Hindlimb muscle (tissue), 1 donor: ENCODE measurements at places on chromosomes 6 and 20. TPM values are rescaled to one million over a fixed set of nuclear protein-coding genes. Genes with fewer than 3 reads are reported as not detected.

Gene CNKSR3
- polyA plus RNA-seq = 16.7 TPM

Gene BEND6
- 0.43 TPM for polyA plus RNA-seq

Gene ABHD16B
- not detected for polyA plus RNA-seq

Gene PPP1R14C
- polyA plus RNA-seq = 37.9 TPM

Gene CALHM6
- polyA plus RNA-seq = 3.8 TPM

Gene ADGB
- not detected for polyA plus RNA-seq

Gene IL17A
- polyA plus RNA-seq = not detected

Gene TXLNB
- 128 TPM for polyA plus RNA-seq

Gene OOEP
- polyA plus RNA-seq = 0.36 TPM

GRCh38 chr20:64102647-64103354 is 4.6 kb downstream of the NPBWR2 start:
- DNase-seq = no peak

- no peak for DNase-seq
Measured at GRCh38 chr6:33194431-33194979, 2.2 kb upstream of the COL11A2 start.

- no peak for DNase-seq
Measured at GRCh38 chr6:46583721-46584120, 68.9 kb downstream of the CYP39A1 start.

GRCh38 chr6:148989585-148989984 is 242.8 kb downstream of the UST start:
- no peak for DNase-seq

- DNase-seq = no peak
Measured at GRCh38 chr6:53692172-53692571, 26.6 kb upstream of the KLHL31 start.

GRCh38 chr20:16752901-16753300 is 4.7 kb downstream of the OTOR start:
- no peak for DNase-seq

DNA sequence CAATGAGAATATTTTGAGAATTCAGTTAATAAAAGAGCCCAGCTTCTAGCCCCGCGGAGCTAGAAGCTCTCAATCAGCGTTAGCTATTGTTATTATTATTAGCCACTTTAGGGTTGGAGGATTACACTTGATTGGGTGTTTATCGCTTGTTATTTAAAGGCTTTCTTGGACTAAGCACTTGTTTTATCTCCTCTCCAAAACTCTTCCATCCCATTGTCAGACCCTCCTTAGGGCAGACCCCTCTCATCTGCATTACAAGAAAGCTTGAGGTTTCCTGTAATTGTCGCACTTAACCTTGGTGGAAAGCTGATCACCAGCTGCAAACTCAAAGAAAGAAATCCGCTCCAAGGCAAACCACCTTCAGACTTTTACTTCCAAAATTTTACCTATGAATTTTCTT is 4.8 kb downstream of the DPPA5 start:
- no peak for DNase-seq

DNA sequence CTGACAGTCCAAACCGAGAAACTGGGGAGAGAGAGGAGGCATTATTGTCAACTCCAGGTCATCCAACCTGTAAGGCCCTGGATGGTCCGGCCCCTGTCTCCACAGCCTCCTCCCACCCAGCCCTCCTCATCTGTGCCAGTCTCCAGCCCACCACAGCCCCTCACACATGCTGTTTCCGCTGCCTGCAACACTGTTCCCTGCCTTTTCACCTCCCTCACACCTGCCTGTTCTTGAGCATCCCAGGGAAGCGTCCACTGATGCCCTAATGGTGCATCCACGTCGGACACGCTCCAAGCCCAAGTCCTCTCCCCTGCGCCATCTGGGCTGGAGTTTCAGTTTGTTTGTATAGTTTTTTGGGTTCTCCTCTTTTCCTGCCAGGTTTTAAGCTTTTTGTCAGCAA is 52.0 kb downstream of the BMP7 start:
- no peak for DNase-seq

- no peak for DNase-seq
Measured at GRCh38 chr6:33668914-33669313, 42.6 kb downstream of the UQCC2 start.

GRCh38 chr20:60052322-60052721 is 94.1 kb downstream of the CDH26 start:
- no peak for DNase-seq

GRCh38 chr6:12927746-12928145 is 211.2 kb downstream of the PHACTR1 start:
- no peak for DNase-seq

GRCh38 chr6:89118931-89119330 is 1.1 kb upstream of the SRSF12 start:
- DNase-seq = no peak

- no peak for DNase-seq
Measured at GRCh38 chr6:17416806-17417205, 23.4 kb downstream of the CAP2 start.

DNA sequence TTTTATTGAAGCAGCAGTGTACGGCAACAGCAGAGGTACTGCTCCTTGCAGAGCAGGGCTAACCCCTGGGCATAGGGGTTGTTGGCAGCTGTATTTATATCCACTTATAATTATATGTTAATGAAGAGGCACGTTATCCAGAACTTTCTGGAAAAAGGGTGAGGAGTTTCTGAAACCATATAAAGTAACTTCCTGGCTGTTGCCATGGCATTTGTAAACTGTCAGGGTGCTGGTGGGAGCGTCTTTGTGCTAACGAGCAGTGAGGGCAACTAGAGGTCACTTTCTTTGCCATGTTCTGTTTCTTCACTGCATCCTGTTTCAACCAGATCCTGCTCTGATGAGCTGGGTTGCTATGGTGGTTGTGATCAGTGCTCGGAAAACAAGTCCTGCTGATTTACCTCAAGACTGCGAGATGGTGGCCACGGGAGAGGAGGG is 11.1 kb upstream of the ARFGEF2 start:
- DNase-seq = no peak

DNA sequence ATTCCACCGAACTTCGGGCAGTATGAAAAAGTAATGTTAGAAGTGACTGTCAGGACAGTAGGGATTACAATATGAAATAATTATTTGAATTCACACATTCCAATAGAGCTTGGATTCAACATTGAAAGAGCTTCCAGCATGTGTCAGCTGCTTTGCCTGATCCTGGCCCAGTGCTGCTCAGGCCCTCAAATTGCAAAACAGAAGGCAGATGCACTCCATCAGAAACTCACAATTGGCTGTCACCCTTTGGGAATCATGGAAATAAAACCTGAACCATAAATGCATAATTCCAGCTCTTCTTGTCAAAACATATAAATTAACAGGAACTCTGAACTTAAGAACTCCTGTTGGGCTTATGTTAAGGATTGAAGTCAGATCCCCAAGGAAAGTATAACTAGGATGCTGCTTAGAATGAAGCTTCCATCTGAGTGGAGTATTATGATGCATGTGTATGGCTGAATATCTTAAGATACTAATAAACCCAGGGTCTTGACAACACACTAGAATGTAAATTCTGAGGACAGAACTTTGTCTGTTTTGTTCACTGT is 1.8 kb upstream of the NDUFAF4 start:
- DNase-seq = no peak

GRCh38 chr6:114690625-114691024 is 347.8 kb upstream of the HS3ST5 start:
- no peak for DNase-seq

- DNase-seq = no peak
Measured at GRCh38 chr6:128554302-128554701, 33.9 kb upstream of the PTPRK start.

DNA sequence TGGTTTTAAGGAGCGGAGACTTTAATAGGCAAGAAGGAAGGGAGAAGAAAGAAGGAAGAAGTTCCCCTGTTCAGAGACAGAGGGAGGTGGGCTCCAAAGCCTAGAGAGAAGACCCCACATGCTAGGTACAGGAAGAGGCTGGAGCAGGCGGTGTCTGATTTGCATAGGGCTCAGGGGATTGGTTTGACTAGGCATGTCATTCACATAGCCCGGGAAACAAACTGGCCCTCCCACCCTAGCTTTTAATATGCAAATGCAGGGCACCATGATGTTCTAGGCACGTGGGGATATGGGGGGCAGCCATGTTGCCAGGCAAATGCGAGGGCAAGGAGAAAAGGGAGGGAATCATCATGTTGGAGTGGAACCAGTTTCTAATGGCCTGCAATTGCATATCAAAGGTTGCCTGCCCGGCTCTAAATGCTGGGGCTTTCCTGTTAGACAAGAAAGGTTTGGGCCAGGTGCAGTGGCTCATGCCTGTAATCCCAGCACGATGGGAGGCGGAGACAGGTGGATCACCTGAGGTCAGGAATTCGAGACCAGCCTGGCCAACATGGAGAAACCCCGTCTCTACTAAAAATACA is 34.3 kb upstream of the AGPAT4 start:
- no peak for DNase-seq

DNA sequence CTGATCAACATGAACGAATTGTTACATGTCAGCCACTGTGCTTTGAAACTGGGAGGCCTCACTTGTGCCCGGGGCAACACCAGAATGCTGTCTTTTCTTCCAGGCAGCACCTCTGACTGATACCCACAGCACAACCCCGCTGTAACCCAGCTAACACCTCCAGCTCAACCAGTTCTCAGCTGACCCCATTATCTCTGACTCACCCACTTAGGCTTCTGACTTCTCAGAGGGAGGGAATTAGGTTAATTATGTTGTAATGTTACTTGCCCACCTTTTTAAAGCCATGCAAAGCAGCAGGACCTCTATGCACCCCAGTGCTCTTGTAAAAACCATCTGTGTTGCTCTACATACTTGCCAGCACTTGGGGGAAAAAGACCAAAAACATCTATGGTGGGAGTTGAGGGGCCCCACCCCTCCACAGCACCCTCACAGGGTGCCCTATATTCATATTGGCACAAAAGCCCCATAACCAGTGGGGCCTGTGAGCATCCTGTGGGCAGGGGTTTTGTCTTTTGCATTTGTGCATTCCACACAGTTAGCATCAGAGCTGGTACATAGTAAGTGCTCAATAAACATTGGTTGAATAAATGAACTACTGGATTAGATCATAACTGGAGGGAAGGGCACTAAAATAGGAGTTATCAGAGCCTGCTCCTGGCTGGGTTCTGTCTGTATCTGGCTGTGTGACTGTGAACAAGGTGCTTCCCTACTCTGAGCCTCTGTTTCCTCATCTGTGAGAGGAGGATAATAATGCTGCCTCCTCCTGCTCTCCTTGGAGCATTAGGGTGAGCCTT is 22.3 kb downstream of the BNIP5 start:
- no peak for DNase-seq

- DNase-seq = no peak
Measured at GRCh38 chr6:143973097-143973966, 34.7 kb downstream of the PLAGL1 start.

- DNase-seq = no peak
Measured at GRCh38 chr6:125380474-125380873, 78.7 kb upstream of the HDDC2 start.

DNA sequence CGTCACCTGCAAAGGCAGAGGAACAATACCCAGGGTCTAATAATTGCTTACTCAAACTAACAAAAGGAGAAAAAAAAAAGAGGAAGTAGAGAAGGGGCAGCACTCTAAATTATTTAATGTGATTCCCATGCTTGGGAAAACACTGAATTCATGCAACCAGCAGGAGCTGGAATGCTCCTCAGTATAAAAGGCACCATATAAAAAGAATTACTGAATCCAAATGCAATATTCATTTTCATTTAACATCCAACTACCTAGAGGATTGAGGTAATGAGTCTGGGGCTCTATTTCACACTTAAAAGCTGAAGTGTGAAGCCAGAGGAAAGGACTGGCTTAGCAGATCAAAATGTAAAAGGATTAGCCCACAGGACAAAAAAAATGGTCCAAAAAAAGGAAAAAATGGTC is 8.7 kb downstream of the B4GALT5 start:
- no peak for DNase-seq

DNA sequence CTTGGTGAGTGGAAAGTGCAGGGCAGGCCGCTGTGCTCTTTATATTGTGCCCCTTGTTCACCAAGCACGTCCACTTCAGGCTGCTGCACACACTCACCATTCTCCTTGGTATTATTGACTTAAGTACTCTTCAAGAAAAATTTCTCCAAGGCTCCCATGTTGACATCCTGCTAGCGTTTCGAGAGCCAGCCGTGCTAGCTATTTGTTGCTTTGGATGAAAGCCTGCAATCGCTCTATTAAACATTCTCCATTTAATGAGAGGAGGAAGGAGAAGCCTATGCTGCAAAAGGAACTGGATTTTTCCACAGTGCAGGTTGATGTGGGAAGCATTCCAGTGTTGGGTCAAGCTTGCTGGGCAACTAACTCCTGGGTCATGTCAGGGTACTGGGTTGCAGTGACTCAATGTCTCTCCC is 113.5 kb downstream of the CD83 start:
- no peak for DNase-seq

DNA sequence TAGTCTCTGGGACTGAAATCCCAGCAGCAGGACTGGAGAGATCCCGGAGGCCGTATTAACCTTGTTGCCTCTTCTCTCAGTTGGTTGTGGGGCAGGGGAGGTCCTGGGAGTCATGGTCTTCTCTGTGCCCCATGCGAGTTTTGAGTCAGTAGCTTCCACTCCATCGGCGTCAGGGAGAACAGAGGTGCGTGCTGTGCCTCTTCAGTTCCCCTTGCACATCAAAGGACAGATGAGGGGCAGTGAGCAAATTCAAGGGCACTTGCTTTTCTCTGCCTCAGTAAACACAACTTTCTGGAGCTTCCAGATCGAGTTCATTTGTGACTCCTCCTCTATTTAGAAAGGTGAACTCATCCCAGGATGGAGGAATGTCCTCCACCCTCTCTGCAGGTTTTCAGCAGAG is 48.6 kb downstream of the MOCS1 start:
- no peak for DNase-seq

- no peak for DNase-seq
Measured at GRCh38 chr20:19021406-19022117, 190.9 kb upstream of the SLC24A3 start.

- DNase-seq = no peak
Measured at GRCh38 chr6:37373822-37374471, 20.2 kb downstream of the RNF8 start.

- DNase-seq = no peak
Measured at GRCh38 chr6:100506651-100507050, 41.9 kb upstream of the SIM1 start.

- no peak for DNase-seq
Measured at GRCh38 chr6:34066218-34066571, 79.7 kb downstream of the GRM4 start.

DNA sequence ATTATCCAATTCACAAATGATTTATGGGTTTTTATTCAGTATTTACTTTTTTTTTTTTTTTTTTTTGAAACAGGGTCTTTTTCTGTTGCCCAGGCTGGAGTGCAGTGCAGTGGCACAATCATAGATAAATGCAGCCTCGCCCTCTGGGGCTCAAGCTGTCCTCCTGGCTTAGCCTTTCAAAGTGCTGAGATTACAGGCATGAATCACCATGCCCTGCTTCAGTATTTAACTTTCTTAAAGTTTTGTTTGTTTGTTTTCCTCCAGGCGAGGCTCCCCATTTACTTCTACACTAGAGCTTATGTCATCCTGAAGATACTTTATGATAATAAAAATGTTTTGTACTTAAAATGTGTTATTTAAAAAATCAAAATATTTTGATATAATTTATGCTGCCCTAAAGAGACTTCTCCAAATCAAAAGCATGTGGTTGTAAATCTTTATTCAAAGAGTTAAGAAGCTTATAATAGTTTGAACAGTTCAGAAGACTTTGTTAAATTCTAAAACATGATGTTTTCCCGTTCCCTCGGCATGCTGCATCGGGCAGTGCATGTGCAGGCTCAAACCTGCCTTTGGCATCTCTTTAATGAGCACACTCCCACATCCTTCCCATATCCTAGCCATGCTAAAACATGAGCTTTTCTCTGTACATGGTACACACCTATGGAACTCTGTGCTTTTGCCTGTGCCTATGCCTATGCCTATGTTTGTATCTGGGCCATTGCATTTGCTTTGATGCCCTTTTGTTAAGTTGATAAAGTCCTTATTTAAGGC is 11.0 kb downstream of the SMPDL3A start:
- DNase-seq = no peak

- no peak for DNase-seq
Measured at GRCh38 chr6:17866876-17867444, 120.5 kb downstream of the KIF13A start.
